ENCODE measurements at places on chromosomes 3 and 15.

DNA sequence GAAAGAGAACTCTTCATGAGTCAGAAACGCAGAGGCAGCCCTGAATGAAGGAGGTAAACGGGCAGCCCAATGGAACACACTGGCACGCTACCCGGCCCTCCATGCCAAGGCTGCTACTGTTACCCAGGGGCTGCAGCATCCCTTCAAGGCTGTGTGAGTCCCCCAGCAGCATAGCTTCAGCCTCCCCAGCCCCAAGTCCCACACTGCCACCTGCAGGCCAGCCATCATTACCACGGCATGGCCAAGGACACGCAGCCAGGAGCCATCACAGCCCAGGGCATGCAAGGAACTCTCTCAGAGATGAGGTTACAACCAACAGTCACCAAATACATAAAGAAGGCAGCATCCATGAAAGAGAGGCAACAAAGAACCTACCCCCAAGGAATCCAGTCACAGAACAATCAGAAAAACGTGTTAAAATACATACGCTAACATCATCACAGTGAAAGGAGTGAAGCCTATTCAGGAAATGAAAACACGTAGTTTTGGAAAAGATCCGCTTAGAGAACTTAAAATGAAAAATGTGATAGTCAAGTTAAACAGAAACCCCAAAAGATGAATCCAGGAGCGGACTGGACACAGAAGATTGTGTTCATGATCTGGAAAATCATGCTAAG, 22.4 kb downstream of the PLA2G4F start:
- no peak for DNase-seq

DNA sequence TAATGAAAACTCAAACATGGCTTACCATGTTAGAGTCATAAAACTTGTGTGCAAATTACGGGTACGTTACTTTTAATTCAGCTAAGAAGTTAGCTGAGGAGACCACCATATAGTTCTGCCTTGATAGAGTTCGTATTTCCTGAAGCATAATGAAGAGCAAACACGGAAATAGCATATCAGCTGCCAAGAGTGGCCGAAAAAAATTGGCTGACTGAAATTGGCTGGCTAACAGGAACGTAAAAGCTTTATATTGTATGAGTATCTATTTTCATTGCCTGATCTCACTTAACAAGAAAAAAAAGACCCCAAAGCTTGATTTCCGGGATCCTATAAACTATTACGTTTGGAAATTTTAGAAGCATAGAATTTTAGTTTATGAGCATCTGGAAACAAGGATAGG, 1222.9 kb downstream of the ZPLD1 start:
- DNase-seq: no peak

- no peak for DNase-seq
These were observed 24.7 kb upstream of the OR5K4 start for GRCh38 chr3:98328933-98329332.

DNA sequence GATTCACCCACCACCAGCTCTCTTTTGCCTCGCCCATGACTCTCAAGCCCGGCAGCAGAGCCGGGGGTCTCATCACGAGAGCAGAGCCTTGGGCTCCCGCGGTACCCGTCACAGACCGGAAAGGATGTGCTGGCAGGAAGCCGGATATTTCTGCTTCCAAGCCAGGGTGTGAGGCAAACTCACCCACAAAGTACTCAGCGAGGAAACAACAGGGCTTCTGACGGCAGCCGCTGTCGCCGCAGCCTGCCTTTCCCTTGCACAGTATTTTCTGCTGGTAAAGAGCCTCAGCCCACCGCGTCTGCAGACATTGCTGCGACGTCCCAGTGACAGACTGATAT, 119.9 kb downstream of the NSMCE3 start:
- DNase-seq: no peak

DNA sequence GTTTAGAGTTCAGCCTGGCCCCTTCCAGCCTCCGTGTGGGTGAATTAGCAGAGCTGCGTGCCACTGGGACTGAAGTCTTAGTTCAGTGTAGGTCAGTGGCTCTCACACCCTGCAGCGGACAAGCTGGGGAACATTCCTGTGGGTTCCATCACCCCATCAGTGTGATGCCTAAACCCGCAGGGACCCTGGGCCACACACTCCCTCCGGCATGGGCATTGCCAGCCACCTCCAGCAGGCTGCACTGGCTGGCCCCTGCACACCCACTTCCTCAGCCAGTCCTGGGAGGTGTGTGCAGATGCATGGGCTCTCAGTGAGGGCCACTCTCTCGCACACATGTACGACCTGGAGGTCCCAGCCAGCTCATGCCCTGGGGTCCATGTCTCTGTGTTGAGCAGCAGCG, 32.1 kb upstream of the TOPBP1 start:
- no peak for DNase-seq

- no peak for DNase-seq
These were observed 15.5 kb downstream of the SPTBN5 start for GRCh38 chr15:41878355-41878699.

GRCh38 chr3:50339485-50340146, 1.0 kb downstream of the RASSF1 start:
- no peak for DNase-seq
